ENCODE measurements at places on chromosomes 12 and 14. TPM values are rescaled to one million over a fixed set of nuclear protein-coding genes. Genes with fewer than 3 reads are reported as not detected.

The CLEC4D gene
- total RNA-seq, result not detected

The MYO1H gene
- total RNA-seq, result not detected

The PRR4 gene
- total RNA-seq, result 1.2 TPM

The HCAR3 gene
- total RNA-seq, result not detected

The ANKS1B gene
- 1.9 TPM for total RNA-seq

The KRT7 gene
- 15.0 TPM for total RNA-seq

The SLC6A15 gene
- 0.33 TPM for total RNA-seq

The RPL10L gene
- not detected for total RNA-seq

The BCL2L14 gene
- total RNA-seq, result not detected

The TEAD4 gene
- total RNA-seq, result 7.0 TPM

The SUOX gene
- 12.6 TPM for total RNA-seq

The RABGGTA gene
- 22.6 TPM for total RNA-seq

The IL26 gene
- total RNA-seq, result 2.0 TPM

The KRT75 gene
- not detected for total RNA-seq

The SLC35F4 gene
- not detected for total RNA-seq

The ASIC1 gene
- total RNA-seq, result 3.5 TPM

The PLXNC1 gene
- 1.7 TPM for total RNA-seq

The SERPINA12 gene
- not detected for total RNA-seq

The KCNA1 gene
- total RNA-seq, result not detected

The SERPINA3 gene
- 9.7 TPM for total RNA-seq

The GOLGA5 gene
- total RNA-seq, result 42.3 TPM

Data from smooth muscle cell of the pulmonary artery (primary cell).